ENCODE measurements at places on chromosomes 11 and 22.

DNA sequence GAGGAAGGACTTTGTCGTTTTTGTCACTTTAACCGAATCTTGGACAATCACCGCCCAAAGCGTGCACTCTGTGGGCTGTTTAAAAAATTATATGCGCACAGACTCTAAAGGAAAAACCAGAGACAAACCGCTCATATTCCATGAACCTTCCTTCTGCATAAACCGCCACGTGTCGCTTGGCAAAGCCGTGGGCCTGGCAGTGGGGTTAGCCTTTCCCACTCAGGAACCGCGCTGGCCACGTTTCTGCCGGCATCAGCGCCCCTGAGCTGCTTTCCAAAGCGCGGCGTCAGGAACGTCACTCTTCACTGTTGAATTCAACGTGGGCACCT is 22.8 kb downstream of the KRTAP5-5 start:
- no peak for DNase-seq

DNA sequence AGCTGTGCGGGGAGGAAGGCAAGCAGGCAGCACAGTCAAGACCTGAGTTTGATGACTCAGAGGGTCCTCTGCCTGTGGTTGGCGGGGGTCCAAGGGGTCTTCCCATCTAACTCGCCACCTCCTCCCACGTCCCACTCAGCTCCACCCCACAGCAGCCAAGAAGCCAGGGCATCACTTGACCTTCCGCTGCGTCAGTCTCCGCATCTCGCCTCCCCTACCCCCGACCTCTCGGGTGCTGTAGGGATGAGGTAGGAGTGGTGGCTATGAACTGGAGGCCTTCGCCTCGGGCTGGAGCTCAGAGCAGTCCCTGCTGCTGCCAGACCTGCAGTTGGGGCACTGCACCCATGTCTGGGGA is 90.6 kb downstream of the CDKN1C start:
- DNase-seq: no peak

DNA sequence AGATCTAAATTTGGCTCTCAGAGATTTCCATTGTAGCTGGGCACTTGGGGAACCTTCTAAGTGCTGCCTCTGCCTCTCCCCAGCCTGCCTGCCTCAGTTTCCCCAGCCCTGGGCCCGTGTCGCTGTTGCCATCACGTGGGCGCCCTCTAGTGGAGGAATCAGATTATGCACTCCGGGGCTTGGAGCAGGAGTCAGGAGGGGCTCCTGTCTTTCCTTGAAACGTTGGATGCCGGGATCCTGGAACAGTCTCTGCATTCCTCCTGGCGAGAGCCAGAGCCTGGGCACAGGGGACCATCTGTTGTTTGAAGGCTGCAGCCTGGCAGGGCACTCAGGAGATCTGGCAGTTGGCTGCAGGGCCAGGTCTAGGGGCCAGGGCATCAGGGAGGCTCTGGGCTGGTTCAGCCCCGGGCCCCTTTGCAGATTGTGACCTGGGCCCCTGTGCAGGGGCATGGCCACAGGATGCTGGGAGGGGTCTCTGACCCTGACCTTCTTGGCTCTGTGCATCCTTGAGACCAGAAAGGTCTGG is 71.6 kb downstream of the LRP5 start:
- peak; percentile 45 for DNase-seq

GRCh38 chr22:20867179-20868024 is 8.6 kb downstream of the SNAP29 start:
- DNase-seq: no peak

GRCh38 chr11:69126286-69126685 is 29.4 kb upstream of the SMIM38 start:
- no peak for DNase-seq

- DNase-seq: no peak
Measured at GRCh38 chr22:32244547-32244946, 10.6 kb downstream of the SLC5A4 start.

DNA sequence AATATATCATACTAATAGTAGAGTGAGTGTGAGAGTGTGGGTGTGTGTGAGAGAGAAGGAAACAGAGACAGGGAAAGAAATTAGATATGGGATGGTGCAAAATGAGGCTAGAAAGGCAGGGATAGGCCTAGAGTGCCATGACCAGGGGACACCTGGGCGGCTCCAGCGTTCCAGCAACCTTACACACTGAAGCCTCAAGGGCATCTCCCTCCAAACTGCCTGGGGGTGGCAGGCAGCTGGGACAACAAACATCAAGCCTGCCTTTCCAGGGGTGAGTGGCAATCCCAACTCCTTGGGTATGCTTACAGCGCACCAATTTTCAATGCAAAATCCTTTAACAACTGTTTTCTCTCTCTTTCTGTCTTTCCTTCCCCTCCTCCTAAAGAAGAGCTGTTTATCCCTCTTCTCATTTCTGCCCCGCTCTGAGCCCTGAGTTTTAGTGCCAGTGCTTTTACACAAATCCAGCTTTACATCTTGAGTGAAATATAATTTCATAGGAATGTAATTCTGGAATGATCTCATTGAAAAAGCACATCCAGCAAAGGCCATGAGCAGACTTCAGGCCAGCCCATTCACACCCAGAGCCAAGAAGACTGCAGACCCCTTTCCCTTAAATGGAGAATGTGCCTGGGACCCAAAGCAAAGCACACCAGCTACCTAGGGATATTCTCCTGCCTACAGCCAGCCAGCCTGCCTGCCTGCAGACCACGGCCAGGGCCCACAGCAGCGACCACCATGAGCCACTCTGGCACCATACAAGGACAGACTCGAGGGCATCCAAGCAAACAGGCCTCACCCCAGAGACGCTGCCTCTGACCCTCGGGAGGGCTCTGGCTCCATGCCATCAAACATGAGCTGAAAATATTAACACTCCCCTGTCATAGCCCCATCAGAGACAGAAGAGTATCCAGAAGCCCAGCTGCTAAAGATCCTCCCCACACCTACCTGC is 90.3 kb downstream of the RPL27A start:
- no peak for DNase-seq

- DNase-seq: no peak
Measured at GRCh38 chr22:17435375-17435774, 66.1 kb downstream of the CECR2 start.

- no peak for DNase-seq
Measured at GRCh38 chr11:25613865-25614264, 718.1 kb upstream of the ANO3 start.

DNA sequence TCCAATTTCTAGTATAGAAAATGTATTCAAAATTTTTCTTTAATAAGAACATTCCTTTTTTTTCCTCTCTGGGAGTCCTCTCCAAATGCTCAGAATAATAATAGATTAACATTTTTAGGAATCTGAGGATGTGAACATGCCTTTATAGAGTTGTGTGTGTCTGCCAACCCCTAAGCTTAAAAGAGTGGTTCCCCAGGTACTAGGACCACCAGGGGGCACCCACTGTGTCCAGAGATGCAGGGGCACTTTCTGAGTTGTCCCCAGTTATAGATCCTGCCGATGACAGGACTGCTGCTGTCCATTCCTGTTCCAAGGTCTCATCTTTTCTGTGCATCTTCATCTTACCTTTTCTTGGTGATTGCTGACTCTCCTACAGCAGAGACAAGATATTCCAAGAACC is 27.0 kb upstream of the MICAL2 start:
- no peak for DNase-seq

DNA sequence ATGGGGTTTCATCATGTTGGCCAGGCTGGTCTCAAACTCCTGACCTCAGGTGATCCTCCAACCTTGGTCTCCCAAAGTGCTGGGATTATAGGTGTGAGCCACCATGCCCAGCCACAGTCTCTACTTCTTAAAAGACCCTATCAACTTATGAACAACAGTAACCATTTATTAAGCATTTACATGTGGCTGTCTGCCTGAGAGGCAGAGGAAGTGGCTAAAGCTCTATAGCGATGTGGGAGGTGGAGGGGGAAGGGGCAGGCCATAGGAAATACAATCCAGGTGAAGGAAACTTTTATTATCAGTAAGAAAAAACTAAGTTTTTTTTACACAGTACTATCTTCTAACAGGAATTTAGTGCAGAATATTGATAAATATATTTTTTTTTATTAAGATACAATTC is 87.8 kb upstream of the PHOX2A start:
- DNase-seq: no peak

- no peak for DNase-seq
Measured at GRCh38 chr11:123178186-123178585, 16.9 kb downstream of the CLMP start.

GRCh38 chr11:110526323-110526722 is 96.6 kb downstream of the FDX1 start:
- no peak for DNase-seq

Data from CD4-positive, alpha-beta T cell treated with Interleukin-15 for 4 hours (primary cell).